ENCODE measurements at places on chromosomes 13 and 19.

DNA sequence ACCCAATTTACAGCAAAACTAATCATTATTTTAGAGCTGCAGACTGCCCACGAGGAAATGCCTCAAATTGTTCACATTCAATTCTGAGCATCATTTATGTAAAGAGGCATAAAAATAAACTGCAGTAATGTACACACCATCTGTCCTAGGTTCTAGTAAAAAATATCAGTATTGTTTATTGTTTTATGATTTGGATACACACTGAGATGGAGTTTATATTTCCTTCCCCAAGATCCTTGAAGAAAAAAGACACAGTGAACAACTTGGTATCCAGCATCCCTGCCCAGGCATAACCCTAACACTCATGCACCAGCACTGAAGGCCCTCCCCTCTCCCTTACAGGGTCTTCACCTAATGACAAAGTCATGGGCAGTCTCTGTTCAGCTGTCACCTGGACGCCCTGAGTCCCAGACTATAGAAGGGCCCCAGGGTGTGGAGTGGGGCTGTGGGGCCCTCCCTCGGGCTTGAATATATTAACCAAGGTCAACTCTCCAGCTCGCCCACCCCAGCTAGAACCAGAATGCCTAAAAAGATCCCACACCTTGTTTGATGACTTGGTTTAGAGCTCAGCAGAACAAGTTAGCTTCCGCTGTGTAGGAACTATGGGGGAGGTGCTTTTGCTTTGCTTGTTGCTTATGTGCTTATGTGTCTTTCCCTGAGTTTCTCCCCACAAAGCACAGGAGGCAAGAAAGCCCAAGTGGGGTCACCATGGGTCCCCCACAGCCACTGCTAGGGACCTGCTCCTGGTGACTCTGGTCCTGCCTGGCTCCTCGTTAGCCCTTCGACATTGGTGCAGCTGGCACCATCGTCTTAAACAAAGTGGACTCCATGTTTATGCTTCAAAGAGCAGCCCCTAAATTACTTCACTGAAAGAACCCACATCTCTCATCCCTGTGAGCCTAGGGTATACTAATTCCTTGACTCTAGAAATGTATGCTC is 111.1 kb downstream of the COL4A1 start:
- H3K4me1 ChIP-seq, result no peaks in the 10 kb centered on the region
- H3K27me3 ChIP-seq, result peaks cover 27% of the 10 kb centered on the region
- no peak overlapping the region for H3K27ac ChIP-seq

- no peaks in the 10 kb centered on the region for H3K27me3 ChIP-seq
- no peaks in the 10 kb centered on the region for H3K36me3 ChIP-seq
- H3K27ac ChIP-seq, result no peak overlapping the region
- DNase-seq, result no peak
- no peak overlapping the region for H3K4me3 ChIP-seq
Observed at GRCh38 chr19:39506944-39507714, 7.8 kb upstream of the SELENOV start.

DNA sequence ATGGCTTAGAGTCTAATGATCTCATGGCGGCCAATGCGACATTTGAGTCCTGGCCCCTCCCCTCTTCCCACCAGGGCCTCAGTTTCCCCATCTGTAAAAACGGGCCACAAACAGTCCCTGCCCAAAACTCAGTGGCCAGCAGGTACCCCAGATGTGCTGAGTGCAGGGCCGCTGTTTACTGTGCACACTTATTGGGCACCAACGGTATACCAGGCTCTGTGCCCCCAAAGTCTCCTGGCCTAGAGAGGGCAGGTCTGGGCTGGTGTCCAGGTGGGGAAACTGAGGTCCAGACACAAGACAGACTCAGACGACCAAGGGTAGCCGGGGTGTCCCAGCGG is 23.6 kb upstream of the WDR18 start:
- peaks cover 12% of the 10 kb centered on the region for H3K36me3 ChIP-seq
- no peak overlapping the region for H3K4me3 ChIP-seq
- DNase-seq, result no peak
- H3K27ac ChIP-seq, result no peak overlapping the region

GRCh38 chr13:42984691-42985090 is 7.3 kb downstream of the EPSTI1 start:
- H3K4me3 ChIP-seq, result no peak overlapping the region
- H3K4me1 ChIP-seq, result peaks cover 4% of the 10 kb centered on the region
- no peak for DNase-seq
- no peak overlapping the region for H3K27ac ChIP-seq
- H3K36me3 ChIP-seq, result no peaks in the 10 kb centered on the region

- H3K27ac ChIP-seq, result no peak overlapping the region
- no peaks in the 10 kb centered on the region for H3K36me3 ChIP-seq
- H3K4me3 ChIP-seq, result no peak overlapping the region
- H3K4me1 ChIP-seq, result no peaks in the 10 kb centered on the region
- DNase-seq, result no peak
Observed at GRCh38 chr13:62432906-62433305, 1017.3 kb upstream of the PCDH20 start.

GRCh38 chr13:59356607-59357006 is 807.1 kb downstream of the DIAPH3 start:
- H3K36me3 ChIP-seq, result no peaks in the 10 kb centered on the region
- no peaks in the 10 kb centered on the region for H3K27me3 ChIP-seq
- no peaks in the 10 kb centered on the region for H3K4me1 ChIP-seq
- no peak overlapping the region for H3K27ac ChIP-seq
- no peak for DNase-seq

DNA sequence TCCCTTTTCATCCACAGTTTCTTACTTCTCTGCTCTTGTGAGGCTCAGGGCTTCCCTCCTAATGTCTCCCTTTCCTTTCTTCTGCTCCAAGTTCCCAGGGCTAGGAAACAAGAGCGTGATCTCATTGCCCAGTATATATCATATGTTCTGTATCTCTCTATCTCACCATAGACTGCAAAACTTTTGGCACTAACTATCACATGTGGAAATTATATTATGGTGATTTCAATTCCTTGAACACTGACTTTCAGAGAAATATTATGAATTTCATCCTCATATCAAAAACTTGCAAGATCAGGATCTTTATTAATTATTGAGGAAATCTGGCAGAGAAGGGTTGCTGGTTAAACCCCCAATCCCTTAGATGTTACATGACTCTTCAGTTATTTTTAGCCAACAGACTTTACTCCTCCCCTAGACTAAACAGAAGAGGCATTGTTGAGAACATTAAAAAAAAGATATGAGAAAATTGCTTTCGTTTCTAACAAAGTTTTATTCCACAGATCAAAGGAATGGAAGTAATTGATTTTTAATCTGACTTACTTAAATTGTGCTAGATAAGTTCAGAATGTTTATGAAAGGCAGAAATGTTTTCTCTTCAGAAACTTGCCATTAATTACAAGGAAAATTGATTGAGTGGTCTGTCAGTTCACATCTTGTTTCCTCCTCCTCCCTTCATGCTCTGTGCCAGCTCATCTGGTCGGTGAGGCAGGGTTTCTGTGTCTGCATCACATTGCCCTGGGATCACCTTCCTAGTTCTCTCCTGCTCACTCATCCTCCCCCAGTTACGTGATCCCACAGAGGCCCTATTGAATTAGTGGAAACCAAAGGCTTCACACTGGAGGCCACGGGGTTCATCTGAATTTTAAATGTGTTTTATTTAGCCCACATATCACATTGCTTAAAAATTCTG is 378.5 kb downstream of the LMO7 start:
- no peak for DNase-seq
- H3K36me3 ChIP-seq, result no peaks in the 10 kb centered on the region
- peaks cover 17% of the 10 kb centered on the region for H3K4me1 ChIP-seq

DNA sequence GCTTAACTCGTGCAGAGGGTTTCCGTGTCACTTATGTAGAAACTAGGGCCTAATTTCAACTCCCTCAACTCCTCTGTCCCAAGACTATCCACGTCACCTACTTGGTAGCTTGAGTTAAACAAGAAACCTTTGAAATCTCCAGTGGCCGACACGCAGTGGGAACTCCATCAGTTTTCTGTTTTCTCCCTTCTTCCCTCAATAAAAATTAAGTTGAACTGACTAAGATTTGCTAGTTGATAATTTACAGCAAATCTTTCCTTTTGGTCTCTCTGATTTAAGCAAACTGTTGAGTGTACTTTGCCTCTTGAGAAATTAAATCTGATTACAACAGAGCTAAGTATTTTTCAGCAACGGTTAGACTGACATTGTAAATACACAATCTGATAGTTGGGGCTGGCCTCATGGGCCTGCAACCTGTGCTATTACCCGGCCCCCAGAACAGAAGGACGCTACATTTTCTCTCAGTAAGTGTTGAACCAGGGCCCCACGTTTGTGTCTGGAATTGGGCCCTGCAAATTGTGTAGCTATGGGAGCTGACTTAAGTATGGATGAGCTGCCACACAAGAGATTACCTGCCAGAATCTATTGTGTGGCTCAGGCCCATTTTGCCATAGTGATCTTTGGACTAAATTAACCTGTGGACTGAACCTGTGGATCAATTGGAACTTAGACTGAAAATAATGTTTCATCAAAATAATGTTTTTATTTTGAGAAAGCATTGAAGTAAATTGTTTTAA is 708 bp upstream of the ESD start:
- H3K4me3 ChIP-seq, result peak overlapping the region; percentile 78
- peak overlapping the region; percentile 89 for H3K27ac ChIP-seq
- no peaks in the 10 kb centered on the region for H3K27me3 ChIP-seq
- no peak for DNase-seq
